Activated CD4-positive, alpha-beta T cell treated with anti-CD3 and anti-CD28 coated beads for 36 hours (primary cell): ENCODE measurements at places on chromosomes 5 and 9.

GRCh38 chr9:113633782-113634595 lies 170.5 kb downstream of the RGS3 start:
- peak; percentile 34 for DNase-seq

GRCh38 chr5:120098902-120099535 lies 365.1 kb upstream of the PRR16 start:
- DNase-seq = no peak

GRCh38 chr9:71850996-71851395 lies 60.0 kb downstream of the ABHD17B start:
- DNase-seq = no peak

DNA sequence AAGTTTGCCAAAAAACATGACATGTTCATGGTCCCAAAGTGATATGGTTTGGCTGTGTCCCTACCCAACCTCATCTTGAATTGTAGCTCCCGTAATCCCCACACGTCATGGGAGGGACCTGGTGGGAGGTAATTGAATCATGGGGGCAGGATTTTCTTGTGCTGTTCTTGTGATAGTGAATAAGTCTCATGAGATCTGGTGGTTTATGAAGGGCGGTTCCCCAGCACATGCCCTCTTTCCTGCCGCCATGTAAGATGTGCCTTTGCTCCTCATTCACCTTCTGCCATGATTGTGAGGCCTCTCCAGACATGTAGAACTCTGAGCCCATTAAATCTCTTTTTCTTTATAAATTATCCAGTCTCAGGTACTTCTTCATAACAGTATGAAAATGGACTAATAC lies 322.1 kb downstream of the MED10 start:
- no peak for DNase-seq

DNA sequence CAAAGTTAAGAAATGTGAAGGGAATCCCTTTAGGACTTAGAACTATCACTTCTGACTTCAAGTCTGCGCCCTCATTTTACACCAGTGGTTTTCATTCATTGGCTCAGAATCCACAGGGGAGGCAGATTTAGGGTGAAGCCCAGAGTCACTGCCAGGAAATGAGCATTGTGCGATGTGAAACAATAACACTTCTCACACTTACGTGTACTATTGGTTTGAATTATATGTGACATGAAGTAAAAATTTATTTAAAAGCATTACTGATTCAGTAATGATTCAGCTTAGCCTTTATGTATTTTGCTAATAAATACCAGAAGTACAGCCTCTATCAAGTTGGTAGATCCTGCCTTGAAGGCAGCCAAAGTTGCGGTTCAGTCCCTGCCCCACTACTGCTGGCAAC lies 98.6 kb downstream of the PAM start:
- DNase-seq = peak; percentile 30

DNA sequence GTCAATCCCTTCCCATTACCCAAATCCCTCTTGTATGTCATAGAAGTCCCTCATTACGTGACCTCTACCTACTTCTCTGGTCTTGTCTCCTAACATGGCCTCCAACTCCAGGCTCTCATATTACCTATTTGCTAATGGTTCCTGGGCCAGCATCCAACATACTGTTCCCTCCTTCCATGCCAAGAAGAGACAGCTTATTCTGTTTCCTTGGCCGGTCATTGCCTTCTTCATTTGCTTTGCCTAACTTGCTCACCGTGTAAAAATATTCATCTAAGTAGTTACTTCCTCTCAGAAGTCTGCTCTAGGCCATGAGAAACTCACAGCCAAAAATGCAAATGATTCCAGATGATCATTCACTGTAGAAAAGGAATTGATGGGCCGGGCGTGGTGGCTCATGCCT lies 8.9 kb upstream of the IL6ST start:
- DNase-seq = no peak

DNA sequence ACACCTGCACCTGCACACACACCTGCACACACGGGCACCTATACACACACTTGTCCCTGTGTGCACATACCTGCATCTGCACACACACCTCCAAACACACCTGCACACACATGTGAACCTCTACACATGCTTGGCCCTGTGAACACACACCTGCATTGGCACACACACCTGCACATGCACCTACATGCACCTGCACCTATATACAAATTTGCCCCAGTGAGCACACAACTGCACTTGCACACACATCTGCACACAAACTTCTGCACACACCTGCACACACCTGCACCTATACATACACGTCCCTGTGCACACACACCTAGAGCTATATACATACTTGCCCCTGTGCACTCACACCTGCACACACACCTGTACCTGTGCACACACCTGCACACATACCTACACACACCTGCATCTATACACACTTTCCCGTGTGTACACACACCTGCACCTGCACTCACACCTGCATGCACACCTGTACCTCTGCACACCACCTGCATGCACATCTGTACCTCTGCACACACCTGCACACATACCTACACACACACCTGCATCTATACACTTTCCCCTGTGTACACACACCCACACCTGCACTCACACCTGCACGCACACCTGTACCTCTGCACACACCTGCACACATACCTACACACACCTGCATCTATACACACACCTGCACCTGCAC lies 21.5 kb upstream of the LPCAT1 start:
- no peak for DNase-seq

DNA sequence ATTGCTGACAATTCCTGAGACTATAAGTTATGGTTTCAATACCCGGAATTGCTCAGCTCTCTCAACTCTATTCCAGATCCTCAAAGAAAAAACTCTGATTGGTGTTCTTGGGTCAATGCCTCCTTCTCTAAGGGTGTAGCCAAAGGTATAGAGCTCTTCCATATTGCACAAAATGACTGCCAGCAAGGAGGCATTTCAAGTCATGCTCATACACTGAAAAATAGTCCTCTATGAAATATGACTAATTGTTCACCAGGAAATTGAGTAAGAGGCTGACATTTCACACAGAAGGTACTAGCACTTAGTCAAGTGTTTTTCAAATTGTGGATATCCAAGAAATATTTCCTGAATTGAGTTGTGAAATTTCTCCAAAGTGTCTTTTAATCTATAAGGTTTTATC lies 111.1 kb upstream of the KLF9 start:
- DNase-seq = no peak

- DNase-seq = no peak
These were observed 15.5 kb downstream of the MEGF9 start for GRCh38 chr9:120698766-120699165.

GRCh38 chr5:79505138-79505537 lies 8.8 kb downstream of the HOMER1 start:
- DNase-seq = no peak

GRCh38 chr5:67085616-67086015 lies 111.0 kb downstream of the CD180 start:
- DNase-seq = no peak

DNA sequence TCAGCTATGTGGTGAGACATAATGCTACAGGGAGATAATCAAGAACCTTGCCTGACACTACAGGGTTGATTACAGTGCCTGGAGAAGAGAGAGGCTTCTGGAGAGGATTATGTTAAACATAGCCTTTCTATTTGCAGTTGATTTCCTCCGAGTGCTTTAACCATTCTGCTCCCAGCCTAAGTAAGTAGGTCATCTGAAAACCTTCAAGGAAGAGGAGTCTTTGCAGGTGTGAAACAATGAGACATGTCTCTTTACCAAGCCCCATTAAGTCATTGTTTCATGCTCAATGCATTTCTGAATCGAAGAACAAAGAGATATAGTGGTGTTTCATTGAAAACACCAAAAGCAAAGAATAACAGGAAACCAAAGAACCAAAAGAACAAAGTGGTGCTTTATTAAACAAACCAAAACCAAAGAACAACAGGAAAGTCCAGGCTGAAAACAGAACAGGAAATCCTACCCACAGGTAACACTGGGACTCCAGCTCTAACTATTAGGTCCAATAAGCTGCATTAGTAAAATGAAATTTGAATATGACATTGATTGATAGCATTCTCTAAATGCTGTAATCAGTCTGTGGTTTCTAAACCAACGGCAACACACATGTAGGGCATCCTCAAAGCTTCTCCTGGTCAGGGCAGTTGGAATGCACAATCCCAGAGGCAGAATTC lies 113.3 kb upstream of the SPATA31D4 start:
- no peak for DNase-seq

GRCh38 chr9:2377117-2377516 lies 244.5 kb upstream of the VLDLR start:
- DNase-seq = no peak
